ENCODE measurements at places on chromosomes 5 and 9.

DNA sequence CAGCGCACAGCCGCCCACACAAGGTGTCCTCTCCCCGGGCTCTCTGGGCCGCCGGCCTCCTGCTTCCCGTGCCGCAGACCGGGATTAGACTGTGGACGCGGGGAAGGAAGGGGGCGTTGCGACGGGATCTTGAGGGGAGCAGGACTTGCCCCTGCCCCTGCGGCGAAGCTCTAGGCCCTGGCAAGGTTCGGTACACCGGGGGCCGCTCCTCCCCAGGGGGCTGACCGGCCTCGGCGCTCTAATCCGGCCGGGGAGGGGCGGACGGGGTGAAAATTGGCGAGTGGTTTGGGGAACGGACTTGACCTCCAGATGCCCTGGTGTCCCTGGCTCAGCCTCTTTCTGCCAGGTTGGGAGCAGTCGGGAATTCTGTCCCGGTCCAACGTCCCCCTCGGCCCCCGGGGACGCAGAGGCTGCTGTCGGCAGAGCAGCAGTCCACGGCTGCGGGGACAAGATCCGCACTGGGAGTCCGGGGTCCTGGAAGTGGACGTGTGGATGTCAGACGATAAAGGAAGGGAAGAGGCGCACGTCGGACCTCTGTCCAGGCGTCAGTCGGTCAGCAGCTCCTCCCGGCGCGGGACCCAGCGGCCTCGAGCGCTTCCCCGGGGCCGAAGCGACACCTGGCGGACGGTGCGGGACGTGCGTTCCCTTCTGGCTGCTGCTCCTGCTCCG lies 1.9 kb upstream of the CNTFR start:
- DNase-seq = peak; percentile 94

- DNase-seq = no peak
Measured at GRCh38 chr5:170137694-170138214, 32.1 kb downstream of the FOXI1 start.

DNA sequence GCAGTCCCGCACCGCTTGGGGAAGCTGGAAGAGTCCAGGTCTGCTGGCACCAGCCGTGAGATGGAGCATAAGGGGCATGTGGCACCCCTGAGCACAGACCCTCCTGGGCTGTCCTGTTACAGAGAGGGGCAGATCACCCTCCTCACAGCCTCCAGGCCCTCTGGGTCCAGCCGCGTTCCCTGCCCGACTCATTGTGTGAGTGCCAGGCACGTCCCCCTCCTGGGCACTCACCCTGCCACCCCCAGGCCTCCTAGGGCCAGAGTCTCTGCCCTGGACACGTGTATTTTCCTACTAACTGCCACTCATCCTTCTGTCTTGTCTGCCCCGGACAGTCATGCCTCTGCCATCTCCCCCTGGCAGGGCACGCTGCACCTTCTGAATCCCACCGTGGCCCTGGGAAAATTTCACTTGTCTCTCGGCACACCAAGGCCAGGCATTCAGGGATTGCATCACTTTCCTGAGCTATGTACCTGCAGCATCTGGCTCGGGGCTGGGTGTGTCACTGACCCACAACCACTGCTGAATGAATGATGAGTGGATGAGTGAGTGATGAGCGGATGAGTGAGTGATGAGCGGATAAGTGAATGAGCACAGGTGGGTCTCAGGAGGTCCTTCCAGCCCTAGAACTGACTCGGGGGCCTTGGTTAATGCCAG lies 21.5 kb upstream of the FCN1 start:
- no peak for DNase-seq

GRCh38 chr5:106797996-106798395 lies 872.7 kb downstream of the EFNA5 start:
- DNase-seq = peak; percentile 2

GRCh38 chr9:91760906-91761305 lies 189.1 kb downstream of the ROR2 start:
- no peak for DNase-seq

DNA sequence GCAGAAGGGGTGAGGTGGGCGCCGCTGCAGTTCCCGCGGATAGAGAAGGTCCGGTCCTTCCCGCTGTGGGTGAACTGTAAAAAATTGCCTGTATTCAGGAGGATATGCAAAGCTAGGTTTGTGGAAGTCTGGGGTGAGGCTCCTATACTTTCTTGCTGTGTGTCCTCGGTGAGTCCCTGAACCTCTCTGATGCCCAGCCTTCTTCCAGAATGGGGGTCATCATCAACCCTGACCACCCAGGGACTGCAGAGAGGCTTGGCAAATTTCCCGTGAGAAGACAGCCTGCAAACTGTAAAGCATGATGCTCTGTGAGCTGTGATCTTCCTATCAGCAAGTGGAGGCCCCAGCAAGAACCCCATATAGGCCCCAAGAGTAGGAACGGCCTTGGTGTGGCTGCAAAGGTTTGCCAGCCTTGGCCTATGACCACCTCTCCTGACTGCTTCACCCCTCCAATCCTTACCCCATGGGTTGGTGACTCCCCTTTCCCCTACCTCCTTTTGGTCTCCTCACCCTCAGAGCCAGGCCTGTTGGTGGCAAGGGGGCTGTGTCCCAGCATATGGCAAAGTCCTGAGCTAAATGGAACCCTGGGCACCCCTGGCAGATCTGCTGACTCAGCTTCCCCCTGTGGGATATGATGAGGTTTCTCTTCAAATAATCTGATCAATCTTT lies 760 bp downstream of the ALDH1B1 start:
- DNase-seq = peak; percentile 29

GRCh38 chr5:171975262-171975876 lies 31.1 kb downstream of the FBXW11 start:
- DNase-seq = peak; percentile 66

DNA sequence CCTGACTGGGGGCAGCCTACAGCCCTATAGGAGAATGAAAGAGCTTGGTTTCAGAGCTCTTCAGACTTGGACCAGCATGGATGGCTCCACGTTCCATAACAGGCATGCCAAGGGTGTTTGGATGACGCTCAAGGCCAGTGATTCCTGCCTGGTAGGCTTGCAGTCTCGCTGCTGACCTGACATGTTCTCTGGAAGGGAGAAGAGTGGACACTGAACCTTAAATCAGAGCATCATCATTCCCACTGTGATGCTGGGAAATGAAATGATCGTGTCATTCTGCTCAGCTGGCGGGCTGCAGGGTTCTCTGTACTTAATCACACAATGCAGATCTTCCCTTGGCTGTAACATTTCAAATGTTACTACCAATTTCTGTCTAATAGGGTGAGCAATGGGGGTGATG lies 57.0 kb downstream of the CFAP90 start:
- no peak for DNase-seq

DNA sequence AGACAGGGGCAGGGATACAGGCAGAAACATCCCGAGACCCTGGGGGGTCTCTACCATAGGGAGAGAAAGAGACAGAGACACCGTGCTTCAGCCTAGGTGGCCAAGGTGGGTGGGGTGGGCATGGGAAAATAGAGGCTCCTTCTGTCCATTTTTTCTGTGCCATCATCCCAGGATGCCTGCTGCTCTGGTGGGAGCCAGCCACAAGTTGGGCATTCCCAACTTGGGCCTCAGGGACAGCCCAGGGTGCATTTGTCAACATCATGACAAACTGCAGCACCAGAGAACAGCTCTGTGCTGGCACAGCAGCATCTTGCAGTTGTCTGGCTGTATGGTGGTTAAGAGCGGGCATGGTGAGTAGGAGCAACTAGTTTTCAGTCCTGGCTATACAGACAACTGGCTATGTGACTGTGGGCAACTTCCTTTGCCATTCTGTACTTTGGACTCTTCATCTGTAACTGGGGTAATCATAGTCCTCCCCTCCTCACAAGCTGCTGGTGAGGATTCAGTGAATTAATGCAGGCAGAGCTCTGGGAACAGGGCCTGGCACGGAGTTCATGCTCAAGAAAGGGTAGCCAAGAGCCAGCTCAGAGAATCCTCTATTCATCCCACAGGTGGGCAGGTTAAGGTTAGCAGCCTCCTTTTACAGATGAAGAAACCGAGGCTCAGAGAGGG lies 100.4 kb downstream of the RGS3 start:
- no peak for DNase-seq

DNA sequence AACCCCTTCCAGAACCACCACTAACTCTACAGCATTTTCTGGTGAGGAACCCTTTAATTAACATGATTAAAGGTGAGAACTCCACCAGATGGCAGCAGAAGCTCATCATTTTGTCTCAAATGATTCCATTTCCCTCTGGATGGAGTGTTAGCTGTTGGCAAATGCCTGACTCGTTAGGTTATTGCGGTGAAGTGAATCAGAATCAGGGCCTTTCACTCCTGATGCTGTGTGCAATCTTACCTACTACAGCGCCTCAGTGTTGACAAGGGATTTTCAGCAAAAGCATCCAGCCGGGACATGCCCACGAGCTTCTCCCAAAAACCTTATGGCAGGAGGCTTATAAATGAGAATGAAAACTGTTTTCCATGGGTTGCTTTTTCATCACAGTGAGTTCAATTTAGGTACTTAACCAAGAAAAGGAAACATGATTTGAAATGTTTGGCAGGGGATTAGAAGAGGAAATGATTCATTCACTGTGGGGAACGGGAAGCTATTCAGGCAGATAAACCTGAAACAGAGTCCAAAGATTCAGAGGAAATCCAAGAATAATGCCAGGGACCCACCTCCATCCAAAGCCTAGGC lies 48.0 kb upstream of the CAST start:
- peak; percentile 95 for DNase-seq

DNA sequence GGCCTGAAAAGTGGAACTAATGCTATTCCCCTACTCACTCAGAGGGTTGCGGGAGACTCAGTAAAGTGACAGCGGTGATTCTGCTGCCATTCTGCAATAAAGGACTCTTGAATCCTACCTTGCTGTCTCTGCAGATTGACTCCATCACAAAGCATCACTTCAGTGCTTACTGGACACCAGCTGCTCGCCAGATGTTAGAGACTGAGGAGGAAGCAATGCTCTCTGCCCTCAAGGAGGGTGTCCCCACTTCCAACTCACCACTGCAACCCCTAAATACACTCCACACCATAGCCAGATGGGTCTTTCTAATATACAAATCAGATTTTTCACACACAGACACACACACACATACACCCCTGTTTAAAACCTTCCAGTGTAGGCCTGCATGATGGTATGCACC lies 21.4 kb downstream of the TTLL11 start:
- no peak for DNase-seq

DNA sequence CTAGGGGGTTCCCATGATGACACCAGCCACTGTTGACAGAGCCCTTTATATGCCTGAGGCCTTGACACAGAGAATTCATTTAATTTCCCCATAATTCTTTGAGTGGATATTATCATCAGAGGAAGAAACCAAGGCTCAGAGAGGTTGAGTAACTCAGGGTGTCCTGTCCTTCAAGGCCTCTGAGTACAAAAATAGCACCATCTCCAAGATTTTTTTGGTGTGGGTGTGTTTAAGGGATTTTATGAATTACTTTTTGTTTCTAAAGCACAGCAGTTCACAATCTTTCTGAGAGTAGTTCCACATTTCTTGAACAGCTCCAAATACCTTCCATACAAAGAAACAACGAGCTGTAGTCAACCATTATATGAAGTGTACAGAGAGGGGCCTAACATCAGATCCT lies 6.2 kb upstream of the GSN start:
- no peak for DNase-seq

DNA sequence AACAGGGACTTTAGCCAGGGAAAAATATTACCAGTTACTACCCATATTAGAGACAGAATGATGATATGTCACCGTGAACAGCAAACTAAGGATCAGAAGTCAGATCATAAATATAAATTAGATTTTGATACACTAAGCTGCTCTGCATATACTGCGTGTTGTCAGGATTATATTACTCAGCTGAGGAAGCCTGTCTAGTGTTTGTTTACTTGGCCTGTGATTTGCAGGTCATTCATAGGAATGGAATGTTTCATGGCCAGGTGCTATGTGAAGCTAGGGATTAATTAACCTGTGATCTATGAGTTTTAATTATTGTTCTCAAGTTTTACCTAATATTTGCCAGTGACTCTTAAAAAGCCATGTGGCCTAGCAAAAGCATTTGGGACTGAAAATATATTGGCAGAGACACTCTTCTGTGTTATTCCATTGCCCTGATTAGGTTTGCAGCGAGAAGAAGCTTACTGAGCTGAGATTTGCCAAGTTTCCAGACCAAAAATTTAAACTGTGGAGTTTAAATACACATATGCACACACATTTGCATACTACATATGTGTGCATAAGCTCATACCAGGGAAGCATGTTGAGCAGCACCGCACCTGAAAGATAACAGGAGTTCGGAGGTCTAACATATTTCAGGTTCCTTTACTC lies 496.3 kb upstream of the GRIA1 start:
- DNase-seq = no peak

DNA sequence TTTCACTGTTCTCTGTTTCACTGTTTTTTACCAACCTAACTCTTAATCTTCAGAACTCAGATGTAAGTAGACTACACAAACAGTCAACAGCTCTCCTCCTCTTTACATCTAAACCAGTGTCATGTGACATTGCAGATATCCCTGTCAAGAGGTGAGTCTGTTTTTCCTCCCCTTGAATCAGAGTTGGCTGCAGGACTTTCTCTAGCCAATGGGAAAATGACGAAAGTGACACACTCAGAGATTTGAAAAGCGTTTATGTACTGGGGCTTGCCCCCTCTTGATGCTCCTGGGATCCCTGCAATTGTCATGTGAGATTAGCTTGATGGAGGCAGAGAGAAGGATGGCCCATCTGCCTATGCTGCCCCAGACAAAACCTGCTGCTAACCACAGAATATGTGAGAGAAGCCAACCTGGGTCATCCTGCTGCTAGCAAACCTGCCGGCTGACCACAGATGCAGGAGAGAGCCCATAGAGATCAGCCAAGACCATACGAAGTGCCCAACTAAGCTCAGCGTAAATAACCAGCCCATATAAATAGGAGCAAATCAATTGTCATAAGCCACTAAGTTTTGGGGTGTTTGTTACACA lies 111.1 kb downstream of the ASTN2 start:
- no peak for DNase-seq

DNA sequence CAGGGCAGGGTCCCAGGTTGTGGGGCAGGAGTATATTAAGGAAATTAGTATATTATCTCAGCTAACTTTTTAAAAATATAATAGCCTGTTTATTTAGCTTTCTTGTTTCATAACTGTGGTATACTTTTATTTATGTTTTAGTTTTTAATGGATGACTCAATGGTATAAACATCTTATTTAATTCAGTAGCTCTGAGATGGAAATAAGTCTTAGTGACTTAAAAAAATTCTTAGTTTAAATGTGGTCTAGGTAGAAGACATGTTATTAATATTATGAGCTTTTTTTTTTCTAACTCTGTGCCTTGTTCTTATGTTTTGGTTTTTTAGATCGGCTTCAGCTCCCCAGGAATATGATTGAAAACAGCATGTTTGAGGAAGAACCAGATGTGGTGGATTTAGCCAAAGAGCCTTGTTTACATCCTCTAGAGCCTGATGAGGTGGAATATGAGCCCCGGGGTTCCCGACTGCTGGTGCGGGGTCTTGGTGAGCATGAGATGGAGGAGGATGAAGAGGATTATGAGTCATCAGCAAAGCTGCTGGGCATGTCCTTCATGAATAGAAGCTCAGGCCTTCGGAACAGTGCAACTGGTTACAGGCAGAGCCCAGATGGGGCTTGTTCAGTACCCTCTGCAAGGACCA lies 43.1 kb downstream of the LNPEP start:
- peak; percentile 66 for DNase-seq

GRCh38 chr9:91221332-91221731 lies 140.4 kb downstream of the AUH start:
- peak; percentile 53 for DNase-seq

- peak; percentile 62 for DNase-seq
Measured at GRCh38 chr9:14159440-14160216, 154.3 kb downstream of the NFIB start.

GRCh38 chr9:110282018-110282738 lies 25.9 kb upstream of the TXN start:
- no peak for DNase-seq

- DNase-seq = no peak
Measured at GRCh38 chr5:133704411-133704810, 92.1 kb upstream of the FSTL4 start.

- DNase-seq = no peak
Measured at GRCh38 chr5:174454464-174454863, 269.9 kb upstream of the MSX2 start.

Data from adipocyte (in vitro differentiated cells).